ENCODE measurements at places on chromosomes 7 and 10.

DNA sequence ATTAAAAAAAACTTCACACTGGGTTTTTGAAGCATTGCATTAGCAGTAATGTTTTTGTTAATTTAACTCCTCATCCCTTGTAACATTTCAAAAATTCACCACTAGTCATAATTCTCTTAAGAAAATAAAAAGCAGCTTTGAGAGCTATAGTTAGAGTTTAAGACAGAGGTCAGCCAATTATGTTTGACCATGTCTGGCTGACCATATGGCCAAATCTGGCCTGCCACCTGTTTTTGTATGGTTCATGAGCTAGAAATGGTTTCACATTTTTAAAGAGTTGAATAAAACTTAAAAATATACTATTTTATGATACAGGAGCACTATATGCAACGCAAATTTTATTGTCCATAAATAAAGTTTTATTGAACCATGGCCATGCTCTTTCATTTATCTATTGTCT, 73.0 kb upstream of the LRRTM3 start:
- DNase-seq, result no peak

DNA sequence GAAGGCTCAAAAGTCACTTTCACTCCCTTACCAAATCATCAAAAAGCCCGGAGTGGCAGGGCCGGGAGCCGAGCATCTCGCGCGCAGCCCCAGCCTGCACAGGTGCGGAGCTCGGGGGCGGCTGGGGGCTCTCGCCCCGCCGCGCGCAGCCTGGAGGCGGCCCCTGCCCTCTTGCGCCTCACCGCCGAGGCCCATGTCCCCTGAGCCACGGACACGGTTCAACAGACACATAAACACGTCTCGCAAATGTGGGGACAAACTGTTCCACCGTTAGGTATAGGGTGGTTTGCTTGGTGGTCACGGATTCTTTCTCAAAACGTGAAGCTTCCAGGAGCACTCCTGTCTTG, 700 bp downstream of the GSAP start:
- DNase-seq, result peak; percentile 10

- DNase-seq, result peak; percentile 60
Observed at GRCh38 chr7:106793015-106793975, 71.8 kb upstream of the PIK3CG start.

DNA sequence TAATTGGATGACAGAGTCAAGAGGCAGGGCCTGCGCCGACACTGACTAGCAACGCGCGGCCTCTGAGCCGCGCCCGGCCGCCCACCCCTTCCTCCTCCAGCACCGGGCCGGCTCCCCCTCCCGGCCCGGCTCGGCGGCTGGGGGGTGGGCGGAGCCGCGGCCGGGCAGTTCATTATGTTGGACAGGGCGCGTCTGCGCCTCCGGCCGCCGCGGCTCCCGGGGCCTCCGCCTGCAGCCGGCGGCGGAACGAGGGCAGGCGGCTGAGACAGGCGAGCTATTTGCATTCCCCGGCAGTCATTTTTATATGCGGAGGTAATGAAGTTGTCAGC, 106.7 kb downstream of the SNX10 start:
- no peak for DNase-seq

DNA sequence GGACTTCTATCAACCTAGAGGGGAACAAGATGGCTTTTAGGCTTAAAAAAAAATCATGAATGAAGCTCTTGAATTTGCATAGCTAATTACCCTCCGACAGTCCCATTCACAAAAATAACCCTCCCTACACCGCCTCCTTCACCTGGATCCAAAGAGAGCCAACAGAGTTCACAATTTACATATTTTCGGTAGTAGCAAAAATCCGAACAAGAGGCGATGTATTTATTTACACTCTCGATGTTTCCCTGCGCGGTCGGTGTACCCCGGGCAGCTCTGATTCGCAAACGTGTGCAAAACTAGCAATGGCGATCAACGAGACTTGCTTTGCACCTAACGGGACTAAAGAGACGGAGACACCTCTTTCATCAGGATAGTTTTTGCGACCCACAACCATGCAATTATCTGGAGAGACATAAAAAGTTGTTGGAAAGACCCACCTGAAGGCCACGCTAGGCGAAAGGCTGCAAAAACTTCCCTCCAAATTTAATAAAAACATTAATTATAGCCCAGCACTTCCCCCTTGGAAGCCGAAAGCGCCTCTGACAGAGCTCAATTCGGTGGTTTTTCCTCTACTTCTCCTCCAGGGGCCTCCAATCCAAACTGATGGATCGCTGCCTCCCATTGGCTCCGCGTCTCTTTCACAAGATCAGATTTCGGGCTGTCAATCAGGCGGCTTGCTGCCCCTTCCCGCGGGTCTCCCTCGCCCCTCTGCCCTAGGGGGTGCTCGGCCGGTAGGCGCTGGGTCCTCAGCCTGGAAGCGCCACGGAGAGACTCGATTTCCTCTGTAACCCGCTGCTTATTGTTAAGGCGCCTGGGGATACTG, at the start of gene ETV1:
Gene ETV1 (minus strand): TSS at position 541 of the 823 bp plus-strand sequence. CDS start 614 bp downstream, outside the sequence.
- peak; percentile 18 for DNase-seq

DNA sequence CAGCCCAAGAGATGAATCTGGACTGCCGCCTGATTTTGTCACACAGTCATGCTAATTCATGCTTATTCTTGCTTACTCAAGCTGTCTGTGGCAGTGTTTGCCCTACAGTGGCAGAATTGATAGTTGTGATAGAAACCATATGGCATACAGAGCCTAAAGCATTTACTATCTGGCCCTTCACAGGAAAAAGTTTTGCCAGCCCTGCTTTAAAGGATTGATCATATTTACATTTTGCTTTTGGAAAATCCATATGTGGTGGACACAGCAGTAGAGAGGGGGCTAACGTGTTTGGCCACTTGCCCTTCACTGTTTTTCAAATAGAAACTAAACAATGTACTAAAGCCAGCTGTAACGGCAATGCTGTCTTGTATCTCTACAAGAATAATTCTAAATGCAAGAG, 974.0 kb upstream of the GHITM start:
- no peak for DNase-seq

GRCh38 chr10:78397786-78398185, 364.1 kb downstream of the RPS24 start:
- DNase-seq, result no peak

DNA sequence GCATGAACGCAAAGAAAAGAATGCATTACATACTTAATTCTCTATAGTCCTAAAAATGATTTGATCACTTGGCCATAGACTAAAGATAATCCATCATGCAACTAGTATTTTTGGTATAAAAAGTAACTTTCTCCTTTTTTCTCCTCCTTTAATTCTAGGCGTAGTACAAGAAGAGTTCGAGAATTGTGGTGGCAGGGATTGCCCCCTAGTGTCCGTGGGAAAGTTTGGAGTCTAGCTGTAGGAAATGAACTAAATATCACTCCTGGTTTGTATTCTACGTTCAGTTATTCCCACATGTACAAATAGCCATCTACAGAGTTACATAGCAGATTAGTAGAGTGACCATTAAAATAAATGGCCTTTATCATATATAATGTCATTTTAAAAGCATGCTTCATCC, 45.5 kb upstream of the HELLS start:
- DNase-seq, result no peak
